WTC11 (cell line): ENCODE measurements at places on chromosomes 12 and 14. TPM values are rescaled to one million over a fixed set of nuclear protein-coding genes. Genes with fewer than 3 reads are reported as not detected.

The SSPN gene
- total RNA-seq: 1.8 to 2.5 TPM (median 1.9 TPM) in 3 replicates

The CEBPE gene
- total RNA-seq: not detected in 3 replicates

The TCL1B gene
- total RNA-seq: 5.7 to 7.2 TPM (median 7.0 TPM) in 3 replicates

The ZDHHC22 gene
- 38.6 to 47.7 TPM (median 39.3 TPM) in 3 replicates for total RNA-seq

The TOMM20L gene
- not detected in 3 replicates for total RNA-seq

The LYZ gene
- total RNA-seq: 1.0 to 1.5 TPM (median 1.1 TPM) in 3 replicates

The SLC41A2 gene
- 2.8 to 3.8 TPM (median 3.8 TPM) in 3 replicates for total RNA-seq

The CIDEB gene
- 4.7 to 6.1 TPM (median 5.6 TPM) in 3 replicates for total RNA-seq

The GCH1 gene
- total RNA-seq: 9.2 to 10.3 TPM (median 9.8 TPM) in 3 replicates

The COCH gene
- 9.4 to 10.6 TPM (median 10.2 TPM) in 3 replicates for total RNA-seq

The HVCN1 gene
- total RNA-seq: 5.7 to 8.4 TPM (median 7.9 TPM) in 3 replicates

The CDKN3 gene
- 55.4 to 62.0 TPM (median 57.0 TPM) in 3 replicates for total RNA-seq

The KLRD1 gene
- total RNA-seq: 0.16 to 0.71 TPM (median 0.55 TPM) in 3 replicates

The CD163L1 gene
- 0.26 to 1.0 TPM (median 0.32 TPM) in 3 replicates for total RNA-seq

The TSFM gene
- total RNA-seq: 48.6 to 49.5 TPM (median 48.7 TPM) in 3 replicates

The CLEC4D gene
- 0.09 to 0.16 TPM in 2 of 3 replicates, not detected in the other for total RNA-seq

The PGF gene
- 5.0 to 6.7 TPM (median 6.5 TPM) in 3 replicates for total RNA-seq

The HOXC11 gene
- total RNA-seq: not detected in 3 replicates

The NYNRIN gene
- 16.6 to 18.3 TPM (median 17.9 TPM) in 3 replicates for total RNA-seq

The ART4 gene
- not detected in 3 replicates for total RNA-seq

The OSGEP gene
- total RNA-seq: 33.3 to 40.0 TPM (median 37.3 TPM) in 3 replicates

The RNF212B gene
- 0.27 to 0.55 TPM (median 0.46 TPM) in 3 replicates for total RNA-seq

The CCDC88C gene
- 46.4 to 64.8 TPM (median 46.6 TPM) in 3 replicates for total RNA-seq

The SLC6A15 gene
- total RNA-seq: 27.0 to 30.7 TPM (median 27.2 TPM) in 3 replicates

The AMN gene
- total RNA-seq: 2.4 to 3.0 TPM (median 2.8 TPM) in 3 replicates

The ANKLE2 gene
- total RNA-seq: 50.3 to 63.8 TPM (median 50.6 TPM) in 3 replicates

The NINJ2 gene
- total RNA-seq: 0.41 to 0.73 TPM (median 0.42 TPM) in 3 replicates

The GYS2 gene
- not detected in 3 replicates for total RNA-seq

The INHBE gene
- total RNA-seq: 3.2 to 5.0 TPM (median 3.3 TPM) in 3 replicates

The PLEKHD1 gene
- total RNA-seq: 0.85 to 1.0 TPM (median 0.87 TPM) in 3 replicates

The ST8SIA1 gene
- total RNA-seq: 2.3 to 2.8 TPM (median 2.3 TPM) in 3 replicates

The UBR7 gene
- total RNA-seq: 21.1 to 28.9 TPM (median 24.0 TPM) in 3 replicates
